NCI-H1694 (cell line): ENCODE measurements at places on chromosomes 2 and 18.
A peak's percentile ranks its signal among the peaks of the same experiment; 100 is the strongest.

DNA sequence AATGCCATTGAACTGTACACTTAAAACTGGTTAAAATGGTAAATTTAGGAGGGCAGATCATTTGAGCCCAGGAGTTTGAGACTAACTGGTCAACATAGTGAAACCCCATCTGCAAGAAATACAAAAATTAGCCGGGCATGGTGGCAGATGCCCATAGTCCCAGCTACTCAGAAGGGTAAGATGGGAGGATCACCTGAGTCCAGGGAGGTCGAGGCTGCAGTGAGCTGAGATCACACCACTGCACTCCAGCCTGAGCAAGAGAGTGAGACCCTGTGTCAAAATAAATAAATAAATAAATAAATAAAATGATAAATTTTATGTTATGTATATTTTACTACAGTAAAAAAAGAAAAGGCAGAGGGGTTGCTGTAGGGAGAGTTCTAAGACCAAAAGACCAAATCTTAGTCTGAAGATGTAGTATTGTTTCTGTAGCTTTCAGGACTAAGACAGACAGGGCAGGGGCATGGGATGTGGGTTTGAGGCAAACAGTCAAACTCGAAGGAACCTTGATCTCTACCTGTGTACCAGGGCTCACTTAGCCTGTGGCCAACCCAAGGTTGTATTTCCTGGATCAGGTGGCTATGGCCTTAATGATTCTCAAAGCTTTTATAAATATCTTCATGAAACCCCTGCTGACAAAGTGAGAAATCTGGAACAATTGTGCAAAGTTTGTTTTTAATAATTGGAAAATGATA, 316.7 kb downstream of the CYRIA start:
- DNase-seq = no peak

DNA sequence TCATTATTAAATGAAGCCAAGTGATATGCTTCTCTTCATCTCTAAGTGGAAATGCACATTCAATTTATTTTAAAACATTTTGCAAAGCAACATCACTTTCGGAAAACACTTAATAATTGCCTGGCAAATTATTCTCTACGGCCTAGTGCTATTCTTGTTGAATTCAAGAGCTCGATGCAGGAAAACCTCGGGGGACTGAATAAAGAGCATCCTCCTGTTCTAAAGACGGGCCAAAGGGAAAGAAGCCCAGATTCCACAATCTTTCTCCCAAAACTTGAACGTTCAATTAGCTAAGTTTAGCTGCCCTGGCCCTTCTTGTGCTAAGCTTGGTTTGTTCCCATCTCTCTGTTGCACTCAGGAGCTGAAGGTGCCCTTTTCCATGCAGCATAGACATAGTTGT, 23.2 kb upstream of the SEH1L start:
- no peak for DNase-seq

- DNase-seq = no peak
These were observed 496.8 kb upstream of the RAB6C start for GRCh38 chr2:129482626-129483025.

GRCh38 chr2:120982598-120982997, 246.9 kb downstream of the GLI2 start:
- DNase-seq = no peak

- DNase-seq = no peak
These were observed 155.6 kb downstream of the NDUFA10 start for GRCh38 chr2:239869272-239870155.

DNA sequence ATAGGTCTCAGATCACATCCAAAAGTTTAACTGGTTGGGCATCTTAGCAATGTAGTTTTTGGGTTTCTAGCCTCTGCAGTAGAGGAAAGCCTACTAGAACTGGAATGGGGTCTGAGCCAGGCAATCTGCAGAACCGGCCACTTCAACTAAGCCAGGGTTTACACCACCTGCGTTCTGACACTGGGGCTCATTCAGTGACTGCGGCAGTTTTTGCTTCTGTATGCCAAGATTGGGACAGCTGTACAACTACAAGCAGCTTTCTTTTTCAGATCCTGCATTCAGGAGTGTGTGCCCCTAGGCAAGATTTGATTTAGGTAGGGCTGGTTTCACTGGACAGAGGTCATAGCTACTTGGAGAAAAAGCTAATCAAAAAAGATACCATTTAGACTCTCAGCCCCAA, 43.7 kb upstream of the IGFBP5 start:
- no peak for DNase-seq

- DNase-seq = no peak
These were observed 331.0 kb downstream of the EPHA4 start for GRCh38 chr2:221241072-221241471.

DNA sequence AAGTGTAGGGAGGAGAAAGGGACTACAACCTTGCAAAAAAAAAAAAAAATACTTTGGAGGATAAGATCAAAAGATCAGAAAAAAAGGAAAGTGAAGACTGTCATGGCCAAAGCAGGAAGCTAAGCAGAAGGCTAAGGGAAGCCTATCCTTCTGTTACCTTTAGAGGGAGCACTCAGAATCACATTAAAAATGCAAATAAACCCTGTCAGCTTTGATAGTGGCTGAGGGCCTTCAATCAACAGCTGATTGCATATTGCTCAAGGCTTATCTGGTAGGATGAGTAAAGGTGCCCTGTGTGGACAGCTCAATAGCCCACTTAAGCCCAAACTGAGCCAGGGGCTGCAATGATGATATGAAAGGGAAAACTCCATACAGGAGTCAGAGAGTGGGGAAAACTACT, 1021.2 kb downstream of the LRP1B start:
- DNase-seq = no peak

- DNase-seq = no peak
These were observed 28.4 kb downstream of the NGEF start for GRCh38 chr2:232984451-232985207.

DNA sequence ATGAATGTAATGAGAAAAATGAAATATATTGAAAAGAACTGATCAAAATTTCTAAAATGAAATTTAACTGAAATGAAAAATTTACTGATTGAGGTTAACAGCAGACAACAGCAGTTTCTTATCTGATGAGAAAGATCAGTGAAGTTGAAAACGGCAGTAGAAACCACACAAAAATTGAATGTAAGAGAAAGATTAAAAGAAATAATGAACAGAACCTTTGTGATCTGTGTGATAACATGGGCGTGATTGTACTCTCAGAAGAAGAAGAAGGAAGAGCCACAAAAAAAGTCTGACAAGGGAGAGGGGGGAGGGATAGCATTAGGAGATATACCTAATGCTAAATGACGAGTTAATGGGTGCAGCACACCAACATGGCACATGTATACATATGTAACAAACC, 45.2 kb downstream of the FAM117B start:
- no peak for DNase-seq

DNA sequence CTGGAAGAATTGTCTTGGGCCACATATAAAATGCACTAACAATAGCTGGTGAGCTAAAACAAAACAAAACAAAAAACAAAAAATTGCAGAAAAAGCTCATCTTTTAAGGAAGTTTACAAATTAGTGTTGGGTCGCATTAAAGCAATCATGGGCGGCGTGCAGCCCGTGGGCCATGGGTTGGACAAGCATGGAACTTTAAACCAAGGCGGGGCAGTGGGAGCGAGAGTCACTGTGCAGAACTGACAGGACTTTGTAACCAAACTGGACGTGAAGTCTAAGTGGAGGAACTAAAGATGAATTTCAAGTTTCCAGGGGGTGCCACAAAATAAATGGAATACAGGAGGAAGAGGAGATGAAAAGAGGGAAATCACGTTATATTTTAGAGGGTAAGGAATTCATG, 80.7 kb downstream of the PSMG2 start:
- no peak for DNase-seq

DNA sequence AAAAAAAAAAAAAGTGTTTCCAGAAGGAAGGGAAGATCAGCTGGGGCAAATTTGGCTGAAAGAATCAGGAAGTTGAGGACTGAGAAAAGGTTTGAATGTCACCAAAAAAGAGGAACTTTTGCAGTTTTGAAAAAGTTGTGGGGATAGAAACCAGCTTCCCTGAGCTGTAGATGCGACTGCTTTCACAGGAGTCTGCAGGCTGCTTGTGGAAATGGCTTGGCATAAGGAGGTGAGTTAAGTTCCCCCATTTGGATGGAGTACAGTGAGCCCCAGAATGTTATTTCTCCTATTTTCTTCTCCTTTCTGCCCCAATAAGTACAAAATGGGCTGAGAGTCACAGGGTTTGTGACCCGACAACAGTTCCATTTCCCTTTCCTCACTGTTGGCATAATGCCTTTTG, 16.5 kb upstream of the ME2 start:
- DNase-seq = no peak

- DNase-seq = no peak
These were observed 323.4 kb upstream of the PKDCC start for GRCh38 chr2:41724465-41724864.

GRCh38 chr2:145811276-145812164, 1291.6 kb upstream of the ZEB2 start:
- no peak for DNase-seq

- no peak for DNase-seq
These were observed 65.2 kb downstream of the PLEKHM3 start for GRCh38 chr2:207960090-207960489.

DNA sequence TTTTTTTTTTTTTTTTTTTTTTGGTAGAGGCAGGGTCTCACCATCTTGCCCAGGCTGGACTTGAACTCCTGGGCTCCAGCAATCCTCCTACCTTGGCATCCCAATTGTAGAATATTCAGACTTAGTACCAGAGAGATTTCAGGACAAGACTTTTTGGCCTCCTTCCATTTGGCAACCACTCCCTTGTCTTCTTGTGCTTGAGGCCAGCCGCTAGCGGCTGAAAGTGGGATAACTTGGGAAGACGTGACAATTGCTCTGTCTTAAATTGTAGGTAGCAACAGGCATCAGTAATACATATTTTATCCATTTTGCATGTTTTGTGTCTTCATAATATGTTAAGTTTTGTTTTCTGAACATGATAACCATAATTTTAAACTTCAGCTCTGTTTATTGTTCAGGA, 53.3 kb upstream of the TTN start:
- DNase-seq = no peak

- DNase-seq = no peak
These were observed 68.9 kb downstream of the BIRC6 start for GRCh38 chr2:32425719-32426141.

DNA sequence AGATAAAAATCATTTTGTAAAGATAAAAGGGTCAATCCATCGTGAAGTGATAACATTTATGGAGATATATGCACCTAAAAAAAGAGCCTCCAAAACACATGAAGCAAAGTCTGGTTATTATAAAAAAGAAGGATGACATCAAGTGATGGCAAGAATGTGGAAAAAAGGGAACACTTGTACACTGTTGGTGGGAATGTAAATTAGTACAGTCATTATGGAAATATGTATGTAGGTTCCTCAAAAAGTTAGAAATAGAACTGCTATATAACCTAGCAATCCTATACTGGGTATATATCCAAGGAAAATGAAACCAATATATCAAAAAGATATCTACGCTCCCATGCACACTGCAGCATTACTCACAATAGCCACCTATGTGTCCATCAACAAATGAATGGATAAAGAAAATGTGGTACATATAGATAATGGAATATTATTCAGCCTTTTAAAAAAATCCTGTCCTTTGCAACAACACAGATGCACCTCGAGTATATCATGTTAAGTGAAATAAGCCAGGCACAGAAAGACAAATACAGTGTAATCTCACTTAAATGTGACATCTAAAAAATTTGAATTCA, 28.9 kb downstream of the ABCB11 start:
- DNase-seq = no peak

DNA sequence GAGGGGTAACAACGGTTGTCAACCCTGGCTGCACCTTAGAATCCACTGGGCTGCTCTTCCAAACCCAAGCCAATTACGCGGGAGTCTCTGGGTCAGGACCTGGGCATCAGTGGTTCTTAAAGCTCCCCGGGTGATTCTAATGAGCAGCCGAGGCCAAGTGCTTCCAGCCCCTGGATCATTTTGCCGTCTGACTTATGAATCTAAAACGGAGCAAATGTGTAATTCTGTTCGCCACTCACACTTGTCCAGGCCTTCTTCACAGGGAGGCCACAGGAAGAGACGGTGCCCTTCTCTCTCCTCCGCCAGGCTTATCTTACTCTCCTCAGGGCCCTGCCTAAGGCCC, 78.5 kb downstream of the MCFD2 start:
- no peak for DNase-seq

- no peak for DNase-seq
These were observed 51.9 kb upstream of the RMDN2 start for GRCh38 chr2:37873229-37873628.

- DNase-seq = no peak
These were observed 376.7 kb downstream of the TDRD15 start for GRCh38 chr2:21500401-21500945.

- peak; percentile 81 for DNase-seq
These were observed 22.6 kb upstream of the DAPL1 start for GRCh38 chr2:158772306-158773078.

GRCh38 chr18:76134628-76135027, 360.4 kb downstream of the ZNF516 start:
- DNase-seq = no peak

- DNase-seq = peak; percentile 28
These were observed 304.1 kb downstream of the NRXN1 start for GRCh38 chr2:50727636-50728339.

DNA sequence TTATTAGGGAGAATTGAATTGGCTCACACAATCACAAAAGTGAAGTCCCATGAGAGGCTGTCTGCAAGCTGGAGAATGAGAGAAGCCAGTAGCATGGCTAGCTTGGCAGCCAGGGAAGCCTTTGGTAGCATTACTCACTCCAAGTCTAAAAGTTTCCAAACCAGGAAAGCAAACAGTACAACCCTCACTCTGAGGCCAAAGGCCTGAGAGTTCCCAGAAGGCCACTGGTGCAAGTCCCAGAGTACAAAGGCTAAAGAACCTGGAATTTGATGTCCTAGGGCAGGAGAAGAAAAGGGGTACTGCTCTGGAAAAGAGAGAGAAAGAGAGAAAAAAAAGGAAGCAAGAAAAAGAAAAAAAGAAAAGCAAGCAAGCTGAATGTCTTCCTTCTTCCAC, 318.2 kb downstream of the RND3 start:
- DNase-seq = no peak

GRCh38 chr2:64857581-64858471, 131.4 kb upstream of the SLC1A4 start:
- DNase-seq = no peak

- DNase-seq = no peak
These were observed 1.9 kb downstream of the YES1 start for GRCh38 chr18:809985-810642.

GRCh38 chr2:95344656-95345055, 47.5 kb downstream of the KCNIP3 start:
- no peak for DNase-seq

DNA sequence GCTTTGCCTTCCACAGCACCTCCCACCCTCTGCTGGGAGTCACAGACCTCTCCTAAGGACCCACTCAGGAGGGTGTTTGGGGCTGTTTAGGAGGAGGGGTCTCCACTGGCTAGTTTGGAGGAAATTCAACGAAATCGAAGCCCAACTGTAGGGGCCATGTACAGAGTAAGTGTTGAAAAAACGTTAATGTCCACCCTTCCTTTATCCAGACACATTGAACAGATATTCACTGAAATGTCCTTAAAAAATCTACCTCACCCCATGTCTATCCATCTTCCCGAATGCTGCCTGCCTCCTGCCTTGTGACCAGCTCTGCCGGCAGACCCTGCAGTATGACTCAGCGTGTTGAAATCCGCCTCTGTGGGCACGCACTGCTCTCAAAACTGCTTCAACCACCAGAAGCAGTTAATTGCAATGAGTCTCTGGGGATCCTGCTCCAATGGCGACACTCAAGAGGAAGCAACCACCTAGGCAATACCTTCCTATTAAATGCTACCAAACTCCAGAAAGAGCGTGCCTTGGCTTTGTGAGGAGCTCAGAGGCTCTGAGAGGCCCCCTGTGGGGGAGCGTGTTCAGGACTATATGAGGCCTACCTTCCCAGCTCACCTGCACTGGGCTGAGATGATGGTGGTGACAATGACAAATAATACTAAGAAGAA, 61.4 kb upstream of the RTN4 start:
- peak; percentile 53 for DNase-seq

GRCh38 chr2:172177996-172178395, 75.3 kb upstream of the DLX2 start:
- no peak for DNase-seq
